ENCODE measurements at places on chromosomes 2 and 18.

- DNase-seq = no peak
Measured at GRCh38 chr18:3599195-3599594, 149.2 kb downstream of the TGIF1 start.

GRCh38 chr2:53549497-53549896, 218.1 kb upstream of the CHAC2 start:
- DNase-seq = no peak

DNA sequence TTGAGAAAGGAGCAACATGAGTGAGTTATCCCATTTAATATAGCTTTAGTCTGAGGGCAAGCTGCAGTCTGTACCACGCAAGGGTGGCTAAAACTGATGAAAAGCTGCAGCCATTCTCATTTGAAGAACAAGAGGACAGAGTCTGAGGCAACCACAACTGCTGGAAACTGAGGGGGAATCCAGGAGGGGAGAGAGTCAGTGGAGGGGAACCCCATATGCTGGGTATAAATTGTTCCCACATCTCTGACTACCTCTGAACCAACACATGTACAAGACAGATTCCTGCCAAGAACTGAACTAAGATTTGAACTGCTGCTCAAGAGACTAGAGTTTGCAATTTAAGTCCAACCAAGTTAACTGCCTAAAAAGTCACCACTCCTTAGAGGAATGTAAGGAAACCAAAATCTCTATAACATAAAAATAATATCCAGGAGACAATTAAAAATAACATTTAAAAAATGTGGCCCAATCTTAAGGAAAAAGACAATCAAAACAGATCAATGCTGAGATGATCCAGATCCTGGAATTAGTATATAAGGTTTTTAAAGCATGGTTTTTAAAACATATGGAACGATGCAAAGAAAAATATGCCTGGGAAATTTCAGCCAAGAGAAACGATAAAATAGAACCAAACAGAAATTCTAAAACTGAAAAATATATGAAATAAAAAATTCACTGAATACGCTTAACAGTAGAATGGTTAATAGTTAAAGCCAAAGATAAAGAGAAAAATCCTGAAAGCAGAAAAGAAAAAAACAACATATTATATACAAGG, 11.2 kb downstream of the CWC22 start:
- DNase-seq = no peak

GRCh38 chr2:196415384-196415783, 224.1 kb upstream of the CCDC150 start:
- no peak for DNase-seq

GRCh38 chr18:65016631-65017371, 734.0 kb upstream of the CDH7 start:
- no peak for DNase-seq

GRCh38 chr2:190961918-190962487, 52.0 kb downstream of the STAT1 start:
- DNase-seq = no peak

DNA sequence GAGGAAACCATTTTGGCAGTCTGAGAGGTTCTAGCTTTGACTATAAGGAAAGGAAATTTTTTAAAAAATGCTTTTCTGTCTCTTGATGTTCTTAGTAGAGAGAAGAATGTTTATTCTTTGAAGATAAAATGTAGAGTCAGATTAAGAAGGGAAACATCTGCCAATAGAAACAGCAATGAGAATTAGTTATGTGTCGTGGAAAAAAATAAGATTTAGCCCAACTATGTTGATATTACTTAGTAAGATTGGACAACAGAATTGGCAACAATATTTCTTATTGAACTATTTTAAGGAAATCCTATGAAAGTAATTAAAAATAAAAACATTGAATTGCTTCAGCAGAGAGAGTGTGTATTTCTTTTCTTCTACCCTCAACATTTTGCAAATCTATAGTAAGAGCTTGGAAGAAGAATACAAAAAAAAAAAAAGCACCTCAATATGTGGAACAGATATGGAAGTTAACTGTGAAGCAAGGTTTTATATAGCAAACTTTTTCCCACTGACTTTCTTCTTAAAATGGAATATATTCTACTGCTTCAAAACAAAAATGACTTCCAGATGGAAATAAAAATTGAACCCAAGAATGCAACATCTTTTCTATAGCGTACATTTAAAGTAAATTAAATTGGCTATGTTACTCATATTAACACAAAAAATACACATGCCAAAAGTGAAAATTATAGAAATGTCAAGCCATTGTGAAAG, 177.9 kb downstream of the FAM124B start:
- DNase-seq = no peak

DNA sequence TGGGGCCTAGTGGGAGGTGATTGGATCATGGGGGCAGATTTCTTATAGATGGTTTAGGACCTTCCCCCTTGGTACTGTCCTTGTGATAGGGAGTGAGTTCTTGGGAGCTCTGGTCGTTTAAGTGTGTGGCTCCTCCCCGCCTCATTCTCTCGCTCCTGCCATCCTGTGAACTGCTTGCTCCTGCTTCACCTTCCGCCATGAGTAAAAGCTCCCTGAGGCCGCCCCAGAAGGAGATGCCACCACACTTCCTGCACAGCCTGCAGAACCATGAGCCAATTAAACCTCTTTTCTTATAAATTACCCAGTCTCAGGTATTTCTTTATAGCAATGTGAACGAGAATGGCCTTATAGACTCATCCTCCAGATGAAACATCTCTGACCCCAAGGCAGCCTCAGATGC, 101.5 kb downstream of the KCNF1 start:
- DNase-seq = peak; percentile 2

DNA sequence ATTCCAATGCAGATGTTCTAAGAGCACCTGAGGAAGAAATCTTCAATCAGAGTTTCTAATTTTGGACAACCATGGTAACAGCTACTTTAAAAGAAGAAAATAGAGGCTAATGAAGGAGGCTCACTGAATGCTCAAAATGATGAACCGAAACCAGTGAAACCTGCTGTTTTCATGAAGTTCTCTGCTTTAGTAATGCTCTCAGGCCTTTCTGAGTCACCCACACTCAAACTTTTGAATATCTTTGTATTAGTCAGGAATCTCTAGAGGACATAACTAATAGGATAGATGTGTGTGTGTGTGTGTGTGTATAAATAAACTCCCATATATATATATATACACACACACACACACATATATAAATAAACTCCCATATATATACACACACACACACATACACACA, 76.9 kb upstream of the RIT2 start:
- no peak for DNase-seq

DNA sequence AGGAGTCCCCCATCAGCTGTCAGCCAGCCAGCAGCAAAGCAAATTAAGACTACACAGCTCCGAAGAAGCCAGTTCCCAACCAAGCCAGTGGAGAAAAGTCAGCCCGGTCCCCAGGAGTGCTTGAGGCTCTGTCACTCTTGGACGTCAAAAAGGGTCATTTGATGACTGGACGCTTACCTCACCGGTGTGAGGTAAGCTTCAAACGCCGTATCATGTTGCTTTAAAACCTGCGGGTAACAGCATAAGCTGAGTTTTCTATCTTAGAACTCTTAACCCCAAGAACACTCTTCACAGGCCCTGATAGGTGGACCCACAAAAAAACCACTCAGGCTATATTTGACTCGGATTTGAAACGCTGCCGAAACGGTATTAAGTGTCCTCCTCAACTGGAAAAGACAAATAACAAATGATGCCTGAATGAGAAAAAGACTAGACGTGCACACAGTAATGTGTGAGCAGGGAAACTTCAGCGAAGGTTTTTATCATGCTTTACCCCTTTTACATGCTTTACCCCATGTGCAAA, 682 bp upstream of the LNPK start:
- DNase-seq = no peak

DNA sequence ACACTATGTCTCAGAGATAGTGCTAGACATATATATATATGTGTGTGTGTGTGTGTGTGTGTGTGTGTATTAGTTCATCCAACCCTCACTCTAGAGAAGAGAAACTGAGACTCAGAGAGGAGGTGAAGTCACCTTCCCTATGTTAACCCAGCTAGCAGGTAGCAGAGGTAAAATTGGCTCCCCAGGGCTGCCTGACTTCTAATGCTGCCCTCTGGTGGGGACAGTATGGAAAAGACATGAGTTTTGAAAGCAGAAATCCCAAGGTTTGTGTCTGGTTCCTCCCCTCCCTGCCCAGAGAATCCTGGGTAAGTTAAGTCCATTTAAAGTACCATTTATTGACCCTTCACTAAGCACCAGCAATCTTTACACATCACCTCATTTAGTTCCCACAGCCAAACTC, 137.7 kb downstream of the THNSL2 start:
- no peak for DNase-seq

- no peak for DNase-seq
Measured at GRCh38 chr2:191866195-191866594, 19.3 kb upstream of the CAVIN2 start.

DNA sequence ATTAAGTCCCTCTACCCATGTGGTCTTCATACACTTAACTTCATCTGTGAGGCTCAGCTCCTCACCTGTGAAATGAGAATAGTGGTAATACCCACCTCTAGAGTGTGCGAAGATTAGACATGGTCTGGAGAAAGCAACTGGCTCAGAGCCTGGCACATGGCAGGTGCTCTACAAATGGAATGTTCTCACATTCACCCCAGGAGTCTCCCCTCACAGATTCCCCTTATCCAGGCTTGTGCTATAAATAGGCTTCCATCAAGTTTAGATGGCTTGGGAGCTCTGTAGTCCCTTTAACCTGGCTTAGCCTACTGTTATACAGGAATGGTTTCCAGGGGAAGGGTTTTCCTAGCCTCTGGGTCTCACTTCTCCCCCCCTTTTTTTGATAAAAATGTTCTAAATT, 455.9 kb downstream of the RNF144A start:
- DNase-seq = no peak

DNA sequence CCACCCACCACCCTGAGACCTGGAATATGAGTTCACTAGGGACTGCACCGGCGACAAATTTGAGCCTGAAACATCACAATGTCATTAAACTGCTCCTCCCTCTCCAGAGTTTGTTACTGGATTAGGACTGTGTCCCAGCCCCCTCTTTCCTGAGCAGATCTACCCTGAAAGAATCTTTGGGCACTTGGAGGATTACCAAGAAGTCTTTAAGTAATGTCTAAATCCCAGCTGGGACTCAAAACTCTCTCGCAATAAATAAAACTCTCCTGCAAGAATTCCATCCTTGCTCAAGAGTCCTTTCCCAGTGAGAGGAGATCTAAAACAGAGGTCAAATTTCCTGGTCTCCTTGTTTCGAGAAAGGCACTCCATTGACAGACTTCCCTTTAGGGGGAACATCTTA, 20.9 kb downstream of the GKN2 start:
- DNase-seq = no peak

GRCh38 chr2:88824951-88825350, 133.5 kb downstream of the RPIA start:
- no peak for DNase-seq

DNA sequence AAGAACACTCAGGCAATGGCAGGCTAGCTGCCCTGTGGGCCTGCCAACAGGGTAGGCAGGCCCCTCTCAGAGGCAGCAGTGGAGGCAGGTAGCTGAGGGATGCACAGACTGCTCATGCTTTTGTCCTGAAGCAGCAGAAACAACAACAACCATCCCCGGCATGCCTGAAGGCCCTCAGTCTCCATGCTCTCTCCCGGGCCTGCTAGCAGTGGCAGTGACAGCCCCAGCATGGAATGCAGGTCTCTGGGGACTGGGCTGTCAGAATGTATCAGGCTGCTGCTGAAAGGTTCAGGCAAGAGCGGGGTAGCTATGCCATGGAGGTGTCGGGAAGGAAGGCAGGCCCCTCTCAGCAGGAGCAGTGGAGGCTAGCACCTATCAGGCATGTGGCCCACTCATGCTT, 209.8 kb downstream of the KCNJ3 start:
- DNase-seq = no peak

DNA sequence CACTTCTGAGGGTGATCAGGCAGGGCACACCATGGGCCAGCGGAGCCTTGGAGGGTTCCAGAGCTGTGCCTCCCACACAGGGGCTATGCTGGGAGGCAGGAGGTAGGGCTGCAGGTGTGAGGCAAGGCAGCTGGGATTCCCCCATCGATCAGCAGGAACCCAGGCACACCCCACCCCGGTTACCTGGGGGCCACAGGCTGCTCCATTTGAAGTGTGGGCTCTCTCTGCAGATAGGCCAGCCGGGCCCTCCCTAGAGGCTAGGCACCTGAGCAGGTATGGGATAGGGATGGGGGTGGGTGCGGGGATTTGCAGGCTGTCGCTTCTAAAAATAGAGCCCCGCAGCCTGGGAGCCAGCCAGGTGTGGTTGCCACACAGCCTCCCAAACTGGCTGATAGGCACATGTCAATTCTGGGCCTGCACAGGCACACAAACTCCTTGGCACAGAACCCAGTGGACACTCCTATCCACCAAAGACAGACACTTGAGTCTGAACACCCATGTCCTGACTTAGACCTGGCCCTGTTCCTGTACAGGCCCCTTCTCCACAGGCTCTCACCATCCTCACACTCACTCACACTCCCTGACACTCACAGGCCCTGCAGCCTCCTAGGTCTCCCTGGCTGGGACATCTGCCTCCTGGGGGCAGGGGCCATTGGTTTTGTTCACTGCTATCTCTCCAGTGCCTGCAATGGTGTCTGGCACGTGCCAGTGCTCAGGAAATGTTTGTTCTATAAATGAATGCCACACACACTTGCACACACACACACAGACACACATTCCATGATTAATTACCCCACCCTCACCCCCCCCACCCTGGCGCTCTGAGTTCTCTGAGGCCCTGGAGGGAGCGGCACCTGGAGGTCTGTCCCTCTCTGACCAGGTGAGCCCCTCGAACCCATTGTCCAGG, 73.4 kb downstream of the ZFP36L2 start:
- DNase-seq = no peak

GRCh38 chr2:203470371-203470770, 64.7 kb downstream of the RAPH1 start:
- no peak for DNase-seq

- no peak for DNase-seq
Measured at GRCh38 chr2:129859175-129859574, 120.3 kb upstream of the RAB6C start.

DNA sequence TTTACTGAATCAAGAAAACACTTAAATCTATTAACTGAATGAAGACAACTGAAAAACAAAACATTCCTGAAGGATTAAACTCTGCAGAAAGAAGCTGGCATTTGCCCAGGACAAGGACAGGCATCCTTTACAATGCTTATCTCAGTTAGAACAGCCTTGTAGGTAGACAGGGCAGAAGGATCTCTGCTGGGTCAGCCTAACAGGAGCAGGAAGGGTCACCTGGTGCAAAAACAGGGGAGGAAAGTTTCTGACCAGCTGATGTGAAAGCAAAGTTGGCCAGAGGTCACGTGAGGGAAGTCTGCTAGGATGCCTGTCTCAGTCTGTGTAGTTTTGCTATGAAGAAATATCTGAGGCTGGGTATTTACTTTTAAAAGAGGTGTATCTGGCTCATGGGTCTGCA, 348.6 kb downstream of the ANAPC1 start:
- no peak for DNase-seq

- no peak for DNase-seq
Measured at GRCh38 chr2:65576861-65577601, 144.6 kb upstream of the SPRED2 start.

GRCh38 chr2:48377646-48378045, 152.3 kb upstream of the STON1 start:
- DNase-seq = no peak
